ENCODE measurements at places on chromosomes 12 and 14. TPM values are rescaled to one million over a fixed set of nuclear protein-coding genes. Genes with fewer than 3 reads are reported as not detected.

DNA sequence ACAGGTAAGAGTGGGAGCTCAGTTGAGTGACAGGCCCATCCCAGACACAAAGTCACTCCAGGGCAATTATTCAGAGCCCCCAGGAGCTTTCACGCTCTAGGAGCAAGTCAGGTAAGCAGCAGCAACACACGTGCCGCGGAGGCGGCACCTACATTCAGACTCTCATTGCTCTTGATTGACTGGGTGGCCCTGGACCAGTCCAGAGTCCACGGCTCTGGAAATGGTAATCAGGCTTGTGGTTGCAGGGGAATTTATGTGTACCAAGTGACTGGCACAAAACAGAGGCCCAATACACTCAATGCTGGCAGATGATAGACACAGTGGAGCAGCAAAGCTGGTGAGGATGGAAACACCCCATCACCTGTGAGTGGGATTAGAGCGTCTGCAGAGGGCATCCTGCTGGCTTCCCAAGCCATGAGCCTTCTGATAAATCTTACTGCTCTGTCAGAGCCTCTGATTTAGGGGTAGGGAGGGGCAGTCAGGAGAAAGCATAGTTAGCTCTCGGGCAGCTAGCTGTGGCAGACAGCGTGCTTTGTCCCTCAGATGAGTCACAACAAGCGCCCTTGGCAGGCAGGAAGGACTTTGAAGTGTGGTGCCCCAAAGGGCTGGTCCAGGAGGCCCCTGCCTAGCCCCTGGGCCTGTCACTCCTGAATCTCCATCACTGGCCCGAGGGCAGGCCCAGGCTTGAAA, 344.7 kb downstream of the CACNA1C start:
- DNase-seq, result no peak

GRCh38 chr12:49334681-49335080, 2.3 kb downstream of the C1QL4 start:
- no peak for DNase-seq

- DNase-seq, result no peak
Measured at GRCh38 chr12:49924628-49925246, 21.0 kb upstream of the FAIM2 start.

GRCh38 chr14:92905667-92906066, 17.3 kb upstream of the CHGA start:
- DNase-seq, result no peak

- no peak for DNase-seq
Measured at GRCh38 chr12:47757840-47758583, 668 bp downstream of the RAPGEF3 start.

DNA sequence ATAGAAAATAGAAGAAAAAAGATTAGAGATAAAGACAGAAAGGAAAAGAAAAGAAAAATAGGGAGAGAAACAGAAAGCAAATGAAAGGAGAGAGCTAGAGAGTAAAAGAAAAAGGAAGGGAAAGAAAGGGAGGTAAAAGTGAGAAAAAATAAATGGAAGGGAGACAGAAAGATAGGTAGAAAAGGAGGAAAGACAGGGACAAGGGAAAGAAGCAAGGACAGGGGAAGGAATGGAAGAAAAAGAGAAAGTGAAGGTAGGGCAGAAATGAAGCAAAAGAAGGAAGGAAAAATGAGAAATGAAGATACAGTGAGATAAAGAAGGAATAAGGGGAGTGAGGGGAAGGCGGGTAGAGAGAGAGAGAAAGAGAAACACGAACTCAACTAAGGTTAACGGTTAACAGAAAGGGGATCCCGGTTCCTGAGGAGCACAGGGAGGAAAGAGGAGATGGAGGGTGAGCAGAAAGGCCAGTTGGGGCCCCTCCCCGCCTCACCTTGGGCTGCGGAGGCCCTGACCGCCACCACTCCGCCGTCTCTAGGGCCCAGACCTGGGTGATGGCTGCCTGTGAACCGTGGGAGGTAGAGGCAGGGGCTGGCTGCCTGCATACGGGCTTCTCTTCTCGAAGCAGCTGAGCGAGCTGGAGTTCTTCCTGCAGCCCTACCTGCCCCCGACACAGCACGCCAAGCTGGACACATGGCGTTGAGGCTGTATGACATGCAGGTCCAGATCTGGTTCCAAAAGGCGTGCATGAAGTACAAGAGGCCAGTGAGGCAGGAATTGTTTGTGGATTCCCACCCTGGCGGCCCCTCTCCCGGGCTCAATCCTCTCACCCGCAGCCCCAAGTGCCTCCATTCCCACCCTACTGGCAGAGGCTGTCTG, 59.5 kb downstream of the SMUG1 start:
- no peak for DNase-seq

- no peak for DNase-seq
Measured at GRCh38 chr12:2616763-2617162, 178.0 kb upstream of the FKBP4 start.

ARID2 gene
- 56.9 TPM for total RNA-seq

KRT1 gene
- not detected for total RNA-seq

FOXN4 gene
- total RNA-seq, result not detected

GPRC5D gene
- 0.92 TPM for total RNA-seq

CLEC4C gene
- total RNA-seq, result 0.39 TPM
